Stimulated activated CD8-positive, alpha-beta memory T cell treated with anti-CD3 and anti-CD28 coated beads, Interleukin-12 subunit alpha, Interleukin-12 subunit beta, amount 100 ng/mL, for 1 hour (primary cell): ENCODE measurements at places on chromosomes 16 and 17.

GRCh38 chr17:10063730-10064241, 134.6 kb downstream of the GAS7 start:
- no peak for DNase-seq

GRCh38 chr16:74742051-74742481, 32.6 kb downstream of the FA2H start:
- no peak for DNase-seq

- no peak for DNase-seq
Observed at GRCh38 chr16:79370736-79371135, 229.8 kb downstream of the MAF start.

GRCh38 chr16:86093801-86094750, 195.1 kb downstream of the IRF8 start:
- no peak for DNase-seq

DNA sequence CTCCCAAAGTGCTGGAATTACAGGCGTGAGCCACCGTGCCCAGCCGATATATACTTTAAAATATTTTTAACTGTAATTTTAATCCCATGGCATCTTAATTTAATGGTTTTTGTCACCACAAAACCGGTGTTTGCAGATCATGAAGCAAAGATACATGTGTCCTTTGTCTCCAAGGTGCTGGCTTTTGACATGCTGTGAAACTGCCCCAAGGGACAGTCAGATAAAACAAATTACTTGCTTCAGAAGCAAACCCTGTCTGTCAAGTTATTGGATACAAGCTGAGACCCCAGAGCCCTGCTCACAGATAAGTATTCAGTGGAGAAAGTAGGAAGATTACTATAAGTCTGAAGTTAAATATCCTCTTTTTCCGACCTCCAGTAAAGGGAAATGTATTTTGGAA, 39.8 kb downstream of the ARL4D start:
- DNase-seq: no peak

GRCh38 chr16:74522160-74522559, 84.8 kb downstream of the GLG1 start:
- no peak for DNase-seq
